NCI-H446 (cell line): ENCODE measurements at places on chromosomes 11 and 22.

DNA sequence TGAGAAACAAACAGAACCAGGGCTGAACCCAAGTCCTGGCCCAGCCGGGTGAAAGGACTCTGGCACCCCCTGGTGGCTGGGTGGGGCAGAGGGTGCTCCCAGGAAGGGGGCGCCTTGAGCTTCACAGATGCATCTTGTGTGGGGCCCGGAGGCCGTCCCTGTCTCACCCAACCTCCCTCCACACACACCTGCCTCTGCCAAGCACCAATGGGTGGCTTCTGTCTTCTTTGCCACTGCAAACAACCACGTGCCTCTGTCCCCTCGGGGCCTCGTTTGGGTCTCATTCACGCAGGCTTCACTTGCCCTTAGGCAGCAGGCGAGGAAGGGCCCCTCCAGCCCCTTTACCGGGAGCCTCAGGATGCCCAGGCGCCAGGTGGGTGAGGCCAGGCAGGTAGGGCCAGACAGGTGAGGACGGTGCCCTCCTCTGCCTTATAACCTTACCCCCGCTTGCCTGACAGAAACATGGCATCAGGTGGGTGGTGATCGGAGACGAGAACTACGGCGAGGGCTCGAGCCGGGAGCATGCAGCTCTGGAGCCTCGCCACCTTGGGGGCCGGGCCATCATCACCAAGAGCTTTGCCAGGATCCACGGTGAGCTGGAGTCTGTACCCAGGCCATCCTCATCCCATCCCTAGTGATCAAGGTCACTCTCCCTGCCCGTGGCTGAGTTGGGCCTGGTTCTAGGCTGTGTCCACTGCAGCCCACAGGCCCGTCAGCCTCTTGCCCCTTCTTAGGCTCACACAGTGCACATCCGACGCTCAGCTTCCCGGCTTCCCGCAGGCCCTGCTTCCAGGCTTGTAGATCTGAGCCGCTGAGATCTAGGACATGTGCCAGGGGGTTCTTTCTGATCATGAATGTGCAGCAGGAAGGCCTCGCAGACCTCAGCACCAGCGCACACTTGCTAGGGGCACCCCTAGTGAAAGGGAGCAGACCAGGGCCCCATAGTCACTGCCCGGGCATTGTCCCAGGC, 17.2 kb downstream of the POLR3H start:
- no peak for DNase-seq

GRCh38 chr22:43004362-43005035, 10.4 kb downstream of the PACSIN2 start:
- DNase-seq, result no peak

DNA sequence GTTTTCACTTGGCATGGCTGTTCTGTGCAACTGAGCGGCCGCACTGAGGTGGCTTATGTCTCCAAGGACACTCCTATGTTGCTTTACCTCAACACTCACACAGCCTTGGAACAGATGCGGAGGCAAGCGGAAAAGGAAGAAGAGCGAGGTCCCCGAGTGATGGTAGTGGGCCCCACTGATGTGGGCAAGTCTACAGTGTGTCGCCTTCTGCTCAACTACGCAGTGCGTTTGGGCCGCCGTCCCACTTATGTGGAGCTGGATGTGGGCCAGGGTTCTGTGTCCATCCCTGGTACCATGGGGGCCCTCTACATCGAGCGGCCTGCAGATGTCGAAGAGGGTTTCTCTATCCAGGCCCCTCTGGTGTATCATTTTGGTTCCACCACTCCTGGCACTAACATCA, 2.1 kb downstream of the CLP1 start:
- DNase-seq, result no peak

DNA sequence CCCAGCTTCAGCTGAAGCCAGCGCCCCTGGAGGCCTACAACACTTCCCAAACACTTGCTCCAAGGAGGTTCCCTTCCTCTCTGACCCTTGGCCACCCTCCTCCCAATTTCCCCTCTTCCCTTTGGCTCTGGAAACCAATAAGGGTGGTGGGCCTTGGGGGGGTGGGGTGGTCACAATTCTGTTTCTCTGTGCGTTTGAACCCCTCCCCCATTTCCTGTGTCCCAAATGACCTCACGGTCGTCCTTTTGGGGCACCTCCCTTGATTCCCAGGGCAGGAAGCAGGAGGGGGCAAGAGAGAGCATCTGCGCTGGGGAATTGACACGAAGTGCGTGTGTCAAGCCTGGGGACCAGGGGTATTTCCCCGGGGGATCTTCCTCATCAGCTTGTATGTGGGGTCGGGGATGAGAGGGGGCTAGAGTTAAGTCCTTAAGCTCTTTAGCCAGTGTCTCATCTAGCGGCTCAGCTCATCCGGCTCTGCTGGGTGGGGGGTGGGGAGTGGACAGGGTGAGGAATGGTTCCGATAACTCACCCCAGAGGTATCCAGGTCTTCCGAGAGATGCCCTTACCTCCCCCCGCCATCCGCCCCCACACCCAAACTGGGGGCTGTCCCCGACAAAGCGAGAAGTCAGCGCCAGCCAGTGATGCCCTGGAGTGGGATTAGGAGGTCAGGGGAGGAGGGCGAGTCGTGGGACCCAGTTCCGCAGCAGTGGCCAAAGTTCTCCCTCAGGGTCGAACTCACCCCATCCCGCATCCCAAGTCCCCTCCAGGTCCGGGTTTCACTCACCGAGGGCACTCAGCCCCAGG, 587 bp downstream of the ESAM start:
- no peak for DNase-seq

- no peak for DNase-seq
Observed at GRCh38 chr22:22099833-22100812, 117.5 kb upstream of the TOP3B start.

DNA sequence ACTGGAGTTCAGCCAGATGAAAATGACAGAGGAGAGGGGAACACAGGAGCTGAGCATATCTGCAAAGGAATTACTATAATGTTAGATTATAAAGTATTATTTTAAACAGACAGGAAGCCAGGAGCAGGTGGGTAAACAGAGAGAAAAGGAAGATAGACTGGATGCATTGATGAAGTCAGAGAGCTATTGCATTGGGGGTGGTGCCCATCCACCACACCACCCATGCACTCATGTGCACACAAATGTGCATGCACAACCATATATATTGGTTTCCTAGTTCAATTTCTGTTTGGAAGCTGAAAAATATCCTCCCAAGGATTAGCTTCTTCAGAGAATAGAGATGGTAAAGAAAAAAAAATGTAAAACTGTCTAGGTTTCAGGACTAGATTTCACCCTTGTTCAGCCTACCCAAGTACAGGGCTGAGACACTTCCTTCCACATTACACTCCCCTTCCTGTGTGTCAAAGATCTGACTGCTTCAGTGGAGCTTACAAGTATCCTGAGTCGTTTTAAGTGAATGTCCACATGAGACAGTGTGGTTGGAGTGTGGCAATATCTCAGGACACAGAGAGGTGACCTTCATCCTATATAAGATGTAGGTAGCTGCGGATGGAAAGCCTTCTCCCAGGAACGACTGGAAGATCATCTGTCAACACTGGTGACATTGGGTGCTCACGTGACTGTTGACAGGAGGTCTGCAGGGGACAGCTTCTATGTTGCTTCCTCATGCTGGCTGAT, 12.2 kb upstream of the SMPD1 start:
- DNase-seq, result no peak

DNA sequence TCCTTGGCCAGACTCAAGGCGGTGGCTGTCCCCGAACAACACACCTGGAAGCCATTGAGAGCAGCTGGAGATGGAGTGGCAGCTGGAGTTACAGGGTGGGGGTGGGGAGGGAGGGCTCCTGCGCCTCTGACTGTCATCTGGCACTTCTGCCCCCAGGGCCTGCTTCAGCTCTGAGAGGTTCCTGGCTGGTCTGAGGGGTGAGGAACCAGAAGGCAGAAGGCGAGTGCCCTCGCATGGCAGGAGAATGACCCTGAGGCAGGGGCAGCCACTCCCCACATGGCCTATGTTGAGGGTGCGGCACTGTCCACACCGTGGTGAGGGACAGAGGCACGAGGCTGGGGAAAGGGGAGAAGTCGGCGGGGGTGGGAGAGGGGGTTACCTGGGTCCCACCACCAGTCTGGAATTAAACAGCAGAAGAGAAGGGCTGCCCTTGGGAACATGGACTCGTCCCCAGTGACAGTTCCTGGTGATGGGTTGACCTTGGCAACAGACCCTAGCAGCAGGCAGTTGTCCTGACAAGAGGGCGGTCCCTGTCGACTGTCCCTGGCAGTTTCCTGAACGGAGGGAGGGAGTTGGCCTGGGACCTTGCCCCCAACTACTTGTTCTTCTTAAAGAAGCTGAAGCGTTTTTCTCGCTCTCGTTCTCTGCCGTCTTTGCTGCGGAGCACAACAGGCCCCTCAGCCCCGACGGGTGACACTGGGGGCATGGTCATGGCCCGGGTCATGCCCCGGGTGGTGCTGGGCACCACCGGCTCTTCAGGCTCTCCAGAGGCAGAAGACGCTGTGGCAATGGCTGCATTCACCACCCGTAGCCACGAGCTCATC, 7.8 kb upstream of the RBM4B start:
- DNase-seq, result no peak

GRCh38 chr11:36509201-36509639, 852 bp downstream of the TRAF6 start:
- no peak for DNase-seq

DNA sequence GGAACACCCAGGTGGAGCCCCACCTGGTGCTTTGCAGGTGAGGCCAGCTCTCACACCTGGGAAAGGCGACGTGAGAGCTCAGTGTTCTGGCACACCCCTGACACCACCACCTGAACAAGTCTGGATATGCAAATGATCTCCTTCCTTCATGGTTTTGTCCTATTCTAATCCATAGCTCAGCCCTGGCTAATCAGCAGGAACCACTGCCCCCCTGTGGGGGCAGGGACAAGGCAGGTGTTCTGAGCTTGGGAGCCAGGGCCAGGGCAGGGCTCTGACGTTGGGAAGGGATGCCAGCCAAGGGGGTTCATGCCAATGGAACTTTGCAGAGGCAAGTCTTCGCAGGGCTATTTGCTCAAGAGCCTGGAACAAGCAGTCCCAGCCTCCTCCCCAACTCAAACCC, 144.2 kb downstream of the TRIM29 start:
- DNase-seq, result no peak

GRCh38 chr11:72984453-72985077, 157.6 kb downstream of the FCHSD2 start:
- DNase-seq, result no peak

DNA sequence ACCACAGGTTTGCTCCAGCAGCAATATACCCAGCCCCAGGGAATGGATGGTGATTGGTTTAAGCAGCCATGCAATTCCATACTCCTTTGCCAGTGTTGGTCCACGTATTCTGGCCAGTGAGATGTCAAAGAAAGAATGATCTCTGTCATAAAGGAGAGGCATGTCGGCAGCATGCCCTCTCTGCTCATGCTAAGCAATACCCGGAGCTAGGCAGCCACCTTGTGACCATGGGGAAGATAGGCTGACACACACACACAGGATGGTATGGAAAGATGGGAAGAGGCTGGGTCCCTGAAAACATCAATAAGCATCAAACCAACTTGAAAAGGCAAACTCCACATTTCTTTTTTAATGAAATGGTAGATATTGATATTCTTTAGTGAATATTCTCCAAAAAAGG, 5.1 kb downstream of the ABCC8 start:
- no peak for DNase-seq

- DNase-seq, result no peak
Observed at GRCh38 chr11:69664901-69665300, 10.3 kb downstream of the LTO1 start.

- no peak for DNase-seq
Observed at GRCh38 chr22:32951807-32952153, 106.4 kb downstream of the SYN3 start.

DNA sequence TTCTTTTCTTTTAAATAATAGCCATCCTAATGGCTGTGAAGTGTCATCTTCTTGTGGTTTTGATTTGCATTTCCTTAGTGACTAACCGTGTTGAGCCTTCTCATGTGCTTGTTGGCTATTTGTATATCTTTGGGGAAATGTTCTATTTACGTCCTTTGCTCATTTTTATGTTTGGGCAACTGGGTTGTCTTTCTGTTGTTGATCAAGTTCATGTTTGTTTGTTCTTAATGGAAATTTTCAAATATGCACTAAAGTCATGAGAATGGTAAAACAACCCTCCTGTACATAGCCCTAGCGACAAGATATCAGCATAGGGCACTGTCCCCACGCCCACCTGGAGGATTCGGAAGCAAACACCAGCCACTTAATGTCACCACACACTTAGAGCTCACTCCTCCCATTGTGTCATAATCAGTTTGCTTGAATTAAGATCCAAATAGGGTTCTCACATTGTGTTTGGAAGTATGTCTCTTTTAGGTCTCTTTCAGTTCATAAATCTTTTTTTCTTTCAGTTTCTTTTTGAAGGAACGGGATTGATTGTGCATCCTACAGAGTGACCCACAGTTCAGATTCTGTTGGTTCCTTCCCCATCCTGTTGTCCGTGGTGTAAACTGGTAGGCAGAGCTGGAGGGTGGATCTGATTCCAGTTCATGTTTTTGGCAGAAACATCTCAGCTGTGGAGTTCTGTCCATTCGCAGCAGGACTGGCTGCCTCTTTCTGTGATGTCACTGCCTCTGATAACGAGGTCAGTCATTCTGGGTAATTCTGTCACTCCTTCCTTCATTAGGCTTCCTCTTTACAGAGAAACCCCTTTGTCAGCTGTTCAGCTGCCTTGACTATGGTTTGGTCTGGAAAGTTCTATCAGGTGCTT, 26.4 kb upstream of the ADORA2A start:
- DNase-seq, result no peak

DNA sequence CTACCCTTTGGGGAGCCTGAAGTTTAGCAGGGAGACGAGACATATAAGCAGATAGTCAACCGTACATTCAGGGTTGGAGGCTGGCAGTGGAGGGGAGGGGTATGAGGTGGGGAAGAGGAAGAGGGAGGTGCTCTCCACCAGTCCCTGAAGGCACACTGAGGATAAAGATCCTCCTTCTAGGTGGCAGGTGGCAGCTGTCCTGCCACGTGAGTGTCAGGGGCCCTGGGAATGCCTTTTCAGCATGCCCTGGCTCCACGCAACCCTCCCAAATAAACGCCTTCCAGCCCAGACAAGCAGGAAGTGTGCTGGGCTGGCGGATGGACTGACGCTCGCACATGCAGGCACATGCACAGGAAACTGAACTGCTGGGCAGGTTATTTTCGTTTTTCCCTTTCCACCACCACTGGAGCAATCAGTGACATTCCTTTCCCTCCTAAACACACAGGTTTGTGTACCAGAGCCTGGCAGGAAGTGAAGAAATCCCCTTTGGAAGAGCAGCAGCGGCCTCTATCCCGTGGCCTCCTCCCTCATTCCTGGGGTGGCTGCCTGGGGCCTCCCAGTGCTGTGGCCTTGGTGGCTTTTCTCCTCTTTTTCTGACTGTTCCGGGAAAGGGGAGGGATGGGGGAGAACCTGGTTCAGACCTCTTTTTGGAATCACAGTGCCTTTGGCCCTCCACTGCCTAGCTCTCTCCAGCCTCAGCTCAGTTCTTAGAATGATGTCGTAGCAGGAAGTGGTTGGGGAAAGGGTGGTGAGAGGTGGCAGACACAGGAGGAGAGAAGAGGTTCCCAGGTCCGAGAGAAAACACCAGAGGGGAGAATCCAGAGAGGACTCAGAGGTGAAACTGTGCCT, 157.0 kb upstream of the TIMP3 start:
- no peak for DNase-seq

DNA sequence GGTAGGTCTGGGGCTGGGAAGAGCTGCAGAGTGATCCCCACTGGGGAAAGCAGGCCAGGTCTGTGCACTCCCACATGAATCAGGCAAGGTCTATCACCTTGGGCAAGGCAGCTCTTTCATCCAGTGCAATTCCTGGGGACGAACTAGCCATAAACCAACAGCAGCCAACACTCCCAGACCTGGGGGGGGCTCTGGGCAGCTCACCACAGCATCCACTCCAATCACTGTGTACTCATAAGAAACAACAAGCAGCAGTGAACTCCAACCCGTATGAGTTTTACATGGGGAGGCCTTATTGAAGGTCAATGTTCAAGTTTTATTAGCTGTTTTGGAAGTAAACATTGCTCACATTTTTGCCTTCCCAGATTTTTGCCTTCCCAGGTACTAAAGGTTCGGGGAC, 157.4 kb upstream of the NAV2 start:
- DNase-seq, result no peak
